Placental pericyte (primary cell): ENCODE measurements at places on chromosomes 4 and X. TPM values are rescaled to one million over a fixed set of nuclear protein-coding genes. Genes with fewer than 3 reads are reported as not detected.

LRIT3 gene
- total RNA-seq, result under 0.01 TPM in 1 of 2 replicates, not detected in the other

PHEX gene
- 0.44 and 1.0 TPM in 2 replicates for total RNA-seq

GAGE2A gene
- not detected in 2 replicates for total RNA-seq

USP17L11 gene
- total RNA-seq, result not detected in 2 replicates

PAK3 gene
- total RNA-seq, result 2.2 and 3.6 TPM in 2 replicates

VSIG1 gene
- not detected in 2 replicates for total RNA-seq

MOSPD2 gene
- total RNA-seq, result 30.1 and 31.3 TPM in 2 replicates

COL25A1 gene
- total RNA-seq, result 0.66 and 1.7 TPM in 2 replicates
